ENCODE measurements at places on chromosomes 3 and 15.
A peak's percentile ranks its signal among the peaks of the same experiment; 100 is the strongest.

DNA sequence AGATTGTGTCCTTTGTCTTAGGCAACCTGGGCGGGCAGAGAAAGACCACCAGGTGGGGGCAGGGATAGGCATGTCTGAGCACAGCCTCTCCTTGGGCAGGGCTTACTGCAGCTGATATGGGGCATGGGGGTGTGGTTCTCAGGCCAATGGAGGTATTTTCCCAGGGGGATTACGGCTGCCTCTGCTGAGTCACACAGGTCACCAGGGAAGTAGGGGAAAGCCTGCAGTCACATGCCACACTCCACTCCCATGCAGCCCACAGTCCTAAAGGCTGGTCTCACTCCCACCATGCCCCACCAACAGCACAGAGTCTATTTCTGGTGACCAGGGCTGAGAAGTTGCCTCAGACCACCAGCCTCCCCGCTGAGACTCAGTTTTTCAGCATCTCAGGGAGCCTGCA, 466.4 kb downstream of the DIPK2A start:
- no peak for DNase-seq

GRCh38 chr15:90367576-90367975, 15.5 kb downstream of the ZNF774 start:
- DNase-seq: peak; percentile 93

GRCh38 chr3:115139072-115139471, 8.0 kb downstream of the ZBTB20 start:
- DNase-seq: no peak

- DNase-seq: no peak
Measured at GRCh38 chr15:90610190-90610589, 80.5 kb downstream of the CRTC3 start.

- no peak for DNase-seq
Measured at GRCh38 chr3:133371676-133372075, 28.2 kb upstream of the BFSP2 start.

GRCh38 chr3:186471771-186472170, 72.4 kb downstream of the CRYGS start:
- no peak for DNase-seq

GRCh38 chr3:193743702-193744047, 150.7 kb downstream of the OPA1 start:
- peak; percentile 13 for DNase-seq

- DNase-seq: no peak
Measured at GRCh38 chr3:138681463-138682220, 73.1 kb downstream of the FAIM start.

DNA sequence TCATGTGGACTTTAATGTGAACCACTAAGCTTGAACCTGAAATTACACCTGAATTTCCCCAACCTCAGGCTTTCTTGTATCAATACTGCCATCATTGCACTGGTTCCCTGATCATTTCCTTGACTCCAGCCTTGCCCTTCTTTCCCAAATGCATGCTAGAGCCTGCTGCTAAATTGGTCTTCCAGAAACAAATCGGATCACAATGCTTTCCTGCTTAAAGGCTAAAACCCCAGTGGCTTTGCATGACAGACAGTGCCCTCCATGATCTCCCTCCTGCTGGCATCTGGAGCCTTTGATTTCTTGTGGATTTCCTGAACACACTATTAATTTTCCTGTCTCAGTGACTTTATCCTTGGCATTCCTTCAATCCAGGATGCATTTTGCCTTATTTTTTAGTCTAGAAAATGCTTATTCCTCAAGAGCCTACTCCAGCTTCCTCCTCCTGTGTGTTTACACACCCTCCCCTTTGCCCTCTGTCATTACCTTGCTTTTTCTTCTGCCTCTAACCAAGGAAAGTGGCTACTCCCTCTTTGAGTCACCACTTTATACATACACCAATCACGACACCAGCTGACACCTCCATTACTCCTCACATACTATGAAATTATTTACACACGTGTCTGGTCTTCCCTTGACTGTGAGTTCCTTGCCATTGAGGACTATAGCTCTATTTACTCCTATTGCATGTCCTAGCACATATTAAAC, 214.6 kb downstream of the KCNAB1 start:
- no peak for DNase-seq

DNA sequence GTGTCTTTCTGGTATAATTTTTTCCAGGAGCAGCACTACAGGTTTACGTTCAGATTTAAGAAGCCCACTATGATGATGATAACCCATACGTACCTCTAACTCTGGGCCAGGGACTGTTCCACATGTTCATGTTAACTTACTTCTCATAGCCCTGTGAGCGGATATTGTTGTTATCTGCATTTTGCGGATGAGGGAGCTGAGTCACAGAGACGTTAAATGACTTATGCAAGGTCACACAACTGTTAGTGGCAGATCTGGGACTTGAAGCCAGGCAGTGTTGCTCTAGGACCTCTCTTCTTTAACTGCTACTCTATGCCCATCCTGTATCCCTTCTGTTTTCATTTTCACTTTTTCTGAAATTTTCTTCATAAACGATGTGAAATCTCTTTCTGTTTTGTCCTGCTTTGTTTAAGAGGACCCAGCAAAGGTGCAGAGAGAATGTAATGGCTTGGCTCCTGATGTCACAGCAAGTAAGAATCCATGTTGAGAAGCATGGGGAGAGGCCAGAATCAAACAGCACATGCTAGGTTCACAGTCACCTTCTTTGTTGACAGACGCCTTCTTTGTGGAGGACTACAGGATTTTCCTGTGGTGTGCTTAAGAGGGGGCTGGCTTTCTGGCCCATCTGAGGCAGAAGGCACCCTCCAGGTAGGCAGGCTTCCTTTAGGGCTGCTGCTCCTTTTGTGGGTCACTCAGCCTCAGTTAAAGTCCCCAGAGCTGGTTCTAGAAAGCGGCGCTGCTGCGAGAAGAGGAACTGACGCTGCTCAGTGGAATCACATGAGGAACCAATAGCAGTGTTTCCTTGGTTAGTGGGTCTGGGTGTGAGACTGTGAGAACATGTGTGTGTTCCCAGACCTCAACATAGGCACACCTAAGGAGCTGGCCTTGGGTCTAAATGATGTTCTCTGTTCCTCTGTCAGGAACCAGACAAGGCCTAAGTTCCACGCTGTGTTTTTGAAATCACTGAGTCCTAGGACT, 121.6 kb downstream of the TMEM108 start:
- DNase-seq: peak; percentile 5

- no peak for DNase-seq
Measured at GRCh38 chr15:57220205-57220604, 156.1 kb upstream of the CGNL1 start.

DNA sequence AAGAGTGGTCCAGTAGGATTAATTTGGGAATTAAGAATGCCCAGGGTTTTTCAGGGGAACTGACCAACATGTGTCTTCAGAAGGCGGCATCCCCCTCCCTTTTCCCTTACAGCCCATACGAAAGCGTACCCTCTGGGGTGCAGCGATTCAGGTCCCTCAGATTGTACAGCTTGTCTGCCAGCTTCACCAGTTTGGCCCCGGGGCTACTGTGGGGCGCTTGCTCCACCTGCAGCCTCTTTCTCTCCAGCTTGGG, 848 bp downstream of the HDDC3 start:
- DNase-seq: no peak

GRCh38 chr3:192850451-192850981, 67.1 kb downstream of the MB21D2 start:
- peak; percentile 61 for DNase-seq

DNA sequence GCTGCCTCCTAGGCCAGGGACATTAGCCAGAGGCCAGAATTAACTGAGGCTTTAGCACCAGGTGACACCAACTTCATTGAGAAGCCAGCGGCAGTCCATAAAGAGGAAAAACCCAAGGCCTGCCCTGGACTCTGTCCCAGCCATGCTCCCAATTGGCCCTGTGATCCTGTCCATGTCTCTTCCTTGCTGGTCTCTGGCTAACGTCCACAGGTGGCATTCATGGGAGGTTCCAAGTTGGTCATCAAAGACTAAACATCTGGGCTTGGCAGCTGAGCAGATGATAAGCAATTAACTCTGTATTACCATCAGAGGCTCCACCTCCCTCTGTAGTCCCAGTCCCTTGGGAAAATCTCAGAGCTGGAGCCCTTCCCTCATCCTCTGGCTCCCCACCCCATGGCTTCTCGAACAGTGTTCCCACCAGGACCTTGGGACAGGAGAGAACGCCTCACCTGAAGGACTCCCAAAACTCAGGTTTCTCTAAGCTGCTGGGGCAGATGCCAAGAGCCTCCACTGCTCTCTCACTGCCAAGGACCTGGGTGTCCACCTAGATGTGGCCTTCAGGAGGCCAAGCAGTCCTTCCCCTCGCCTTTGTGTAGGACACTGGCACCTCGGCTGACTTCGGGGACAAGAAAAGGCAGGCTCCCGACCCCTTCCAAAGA, 40.4 kb downstream of the GOLGA6A start:
- no peak for DNase-seq

- DNase-seq: no peak
Measured at GRCh38 chr3:87200060-87200647, 27.0 kb upstream of the CHMP2B start.

GRCh38 chr15:100019601-100020000, 286.4 kb upstream of the LYSMD4 start:
- DNase-seq: no peak

DNA sequence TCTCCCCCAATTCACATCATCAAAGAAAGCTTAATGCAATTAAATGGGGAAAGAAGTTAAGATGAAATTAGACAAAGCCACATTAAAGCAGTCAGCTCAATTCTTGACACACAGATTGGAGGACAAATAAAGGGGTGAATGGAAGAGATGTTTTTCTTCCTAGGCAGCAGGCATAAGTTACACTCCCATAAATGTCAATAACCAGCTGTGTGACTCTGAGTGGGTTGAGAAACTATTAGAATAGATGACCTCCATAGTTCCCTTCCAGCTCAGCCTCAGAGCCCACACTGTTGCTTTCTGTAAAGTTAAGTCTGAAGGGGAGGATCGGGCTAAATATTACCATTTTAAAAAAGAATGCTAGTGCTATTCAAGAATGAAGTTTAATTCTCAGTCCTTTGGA, 71.0 kb downstream of the THBS1 start:
- no peak for DNase-seq

GRCh38 chr3:17411157-17411877, 331.1 kb downstream of the TBC1D5 start:
- DNase-seq: no peak

GRCh38 chr15:28191832-28192231, 92.7 kb upstream of the OCA2 start:
- DNase-seq: no peak

DNA sequence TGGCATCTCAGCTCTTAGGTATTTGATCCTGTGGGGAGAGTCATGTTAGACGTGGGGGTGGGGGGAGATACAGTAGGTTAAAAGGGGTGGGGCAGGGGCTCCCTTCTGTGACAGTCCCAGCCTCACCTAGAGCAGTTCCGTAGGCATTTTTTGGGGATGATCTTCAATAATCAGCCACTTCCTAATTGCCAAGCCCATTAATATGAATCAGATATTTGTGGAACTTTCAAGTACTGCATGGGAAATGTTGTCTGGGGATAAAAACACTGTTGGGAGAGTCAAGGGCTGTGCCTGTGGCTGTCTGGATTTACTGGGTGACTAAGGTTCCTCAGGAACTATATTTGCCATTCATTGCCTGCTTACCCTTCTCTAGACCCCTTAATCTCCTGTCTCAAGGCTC, 9.5 kb downstream of the C3orf52 start:
- DNase-seq: no peak

- DNase-seq: no peak
Measured at GRCh38 chr3:171363202-171363601, 97.0 kb downstream of the TNIK start.

DNA sequence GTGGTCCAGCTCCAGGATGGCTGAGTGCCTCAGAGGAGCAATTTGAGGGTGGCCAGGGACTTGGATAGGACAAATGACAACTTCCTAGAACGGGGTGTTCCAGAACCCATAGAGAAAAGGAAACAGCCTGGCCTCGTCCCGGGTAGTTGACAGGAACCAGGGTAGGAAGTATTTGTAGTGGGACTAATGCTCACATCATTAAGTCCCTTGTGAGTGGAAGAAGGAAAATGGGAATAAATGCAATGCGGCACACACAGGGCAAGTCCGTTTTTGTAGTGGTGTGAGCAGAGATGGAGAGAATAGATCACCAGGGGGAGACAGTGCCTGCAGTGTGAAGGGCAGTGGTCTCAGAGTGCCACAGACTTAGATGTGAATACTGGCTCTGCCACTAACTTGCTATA, 19.6 kb downstream of the TIMP4 start:
- peak; percentile 51 for DNase-seq

GRCh38 chr15:45634432-45635190, at the start of gene SQOR:
Gene SQOR, plus strand, starts transcription at chr15:45635029. Its CDS starts 23,895 bp downstream, at chr15:45658924.
- DNase-seq: peak; percentile 98

DNA sequence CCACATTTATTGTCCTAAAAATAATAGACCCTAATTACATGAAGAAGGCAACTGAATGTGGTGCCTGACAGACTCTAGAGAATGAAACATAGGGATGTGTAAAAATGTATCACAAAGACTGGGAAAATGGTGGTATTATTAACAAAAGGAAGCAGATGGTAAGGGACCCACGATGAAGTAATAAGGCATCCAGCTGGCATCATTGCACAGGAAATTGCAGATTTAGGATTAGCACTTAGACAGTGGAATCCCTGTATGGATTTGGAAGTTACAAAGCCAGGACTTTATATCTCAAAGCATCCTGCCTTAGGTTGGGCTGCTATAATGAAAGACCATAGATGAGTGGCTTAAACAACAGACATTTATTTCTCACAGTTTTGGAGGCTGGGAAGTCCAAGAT, 104.3 kb downstream of the PPM1L start:
- DNase-seq: no peak

DNA sequence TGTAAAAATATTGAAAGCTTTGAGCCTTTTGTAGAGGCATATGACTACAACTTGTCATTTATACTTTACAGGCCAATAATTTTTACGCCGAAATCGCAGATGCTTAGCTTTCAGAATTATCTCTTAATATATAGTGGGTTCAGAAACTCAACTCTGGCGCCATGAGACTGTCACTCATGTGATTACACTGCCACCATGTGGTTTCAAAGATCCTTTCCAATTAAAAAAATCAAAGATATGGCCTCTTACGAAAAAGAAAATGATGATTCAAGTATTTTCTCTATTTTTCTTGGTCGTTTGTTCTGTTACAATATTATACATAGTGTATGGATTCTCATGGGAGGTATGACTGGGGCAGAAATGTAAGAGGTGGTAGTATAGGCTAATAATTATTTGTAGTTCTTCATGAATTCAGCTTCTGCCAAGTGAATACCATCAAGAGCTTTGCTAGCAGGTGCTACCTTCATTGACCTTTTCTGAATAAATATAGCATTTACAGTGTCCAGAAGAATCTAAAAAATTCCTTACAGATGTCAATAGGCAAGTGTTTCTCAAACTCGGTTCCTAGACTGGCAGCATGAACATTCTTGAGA, 751.7 kb upstream of the GOLIM4 start:
- peak; percentile 57 for DNase-seq

All from suppressor macrophage (primary cell).